ENCODE measurements at places on chromosomes 3 and 15.

DNA sequence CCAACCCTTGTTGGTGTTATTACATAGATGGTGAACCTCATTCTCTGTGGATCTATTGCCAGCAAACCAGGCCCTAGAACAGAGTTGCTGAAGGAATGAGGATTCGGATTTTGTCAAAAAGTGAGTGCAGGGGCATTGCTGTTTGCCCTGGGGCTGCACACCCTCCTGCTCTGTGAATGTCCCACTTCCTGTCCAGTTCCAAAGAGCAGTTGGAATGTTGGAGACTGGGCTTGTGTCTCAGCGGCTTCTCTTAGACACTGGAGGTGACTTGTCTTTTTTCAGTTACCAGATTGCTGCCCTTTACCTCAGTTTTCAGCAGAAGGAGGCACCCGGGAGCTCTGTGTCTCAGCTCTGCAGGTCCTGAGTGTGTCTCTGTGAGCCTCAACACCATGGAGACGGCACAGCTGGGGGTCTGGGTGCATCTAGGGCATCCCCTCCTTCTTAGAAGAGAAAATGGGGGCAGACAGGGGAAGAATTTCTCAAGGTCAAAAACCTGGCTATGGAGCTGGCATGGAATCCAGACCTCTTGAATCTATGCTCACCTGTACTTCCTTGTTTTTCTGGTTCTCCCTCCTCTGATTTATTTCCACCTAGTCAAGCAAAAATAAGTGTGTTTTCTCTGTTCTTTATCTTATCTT is 46.3 kb downstream of the LIMD1 start:
- DNase-seq: no peak

GRCh38 chr15:61598655-61599054 is 369.6 kb upstream of the RORA start:
- DNase-seq: no peak

- no peak for DNase-seq
These were observed 424.7 kb downstream of the ZBBX start for GRCh38 chr3:166955201-166955939.

DNA sequence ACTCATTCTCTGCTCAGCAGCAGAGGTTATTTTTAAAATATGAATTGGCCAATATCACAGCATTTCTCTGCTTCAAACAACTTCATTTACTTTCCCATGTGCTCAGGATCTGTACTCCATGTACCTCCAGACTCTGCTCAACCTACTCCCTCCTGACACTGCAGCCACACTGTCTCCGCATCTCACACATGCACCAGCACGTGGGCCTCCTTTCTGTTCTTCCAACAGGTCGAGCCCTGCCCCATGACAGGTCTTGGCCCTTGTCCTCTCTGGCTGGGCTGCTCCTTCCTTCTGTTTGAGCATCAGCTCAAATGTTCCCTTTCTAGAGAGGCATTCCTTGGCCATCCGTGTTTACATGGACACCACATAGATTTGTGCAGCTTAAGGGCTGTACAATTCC is 195.7 kb downstream of the EBLN2 start:
- no peak for DNase-seq

DNA sequence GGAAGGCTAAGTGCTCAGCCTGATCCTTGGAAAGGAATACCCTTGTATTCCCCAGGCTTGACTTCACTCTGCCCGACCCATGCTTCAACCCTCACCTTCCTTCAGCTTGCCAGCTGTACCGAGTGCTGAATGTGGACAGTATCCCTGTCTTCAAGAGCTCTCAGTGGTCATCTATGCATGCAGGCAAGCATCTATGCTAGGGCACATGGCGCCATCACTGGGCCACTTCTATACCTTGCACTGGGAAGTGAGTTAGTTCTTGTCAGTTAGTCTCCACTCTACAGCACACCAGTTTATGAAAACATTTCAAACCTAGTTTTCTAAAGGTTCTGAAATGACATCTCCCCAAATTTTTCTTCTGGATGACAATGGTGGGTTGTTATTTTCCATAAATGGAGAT is 82.0 kb upstream of the MYRIP start:
- DNase-seq: no peak

GRCh38 chr15:60612400-60613048 is 133.6 kb upstream of the ICE2 start:
- no peak for DNase-seq

GRCh38 chr15:69451951-69452691 is 497 bp upstream of the RPLP1 start:
- DNase-seq: no peak

GRCh38 chr3:31341130-31341529 is 191.6 kb upstream of the STT3B start:
- DNase-seq: no peak

- DNase-seq: no peak
These were observed 75.8 kb upstream of the FAM98B start for GRCh38 chr15:38378161-38378560.
